NCI-H2081 (cell line): ENCODE measurements at places on chromosomes 7 and 10.
A peak's percentile ranks its signal among the peaks of the same experiment; 100 is the strongest.

DNA sequence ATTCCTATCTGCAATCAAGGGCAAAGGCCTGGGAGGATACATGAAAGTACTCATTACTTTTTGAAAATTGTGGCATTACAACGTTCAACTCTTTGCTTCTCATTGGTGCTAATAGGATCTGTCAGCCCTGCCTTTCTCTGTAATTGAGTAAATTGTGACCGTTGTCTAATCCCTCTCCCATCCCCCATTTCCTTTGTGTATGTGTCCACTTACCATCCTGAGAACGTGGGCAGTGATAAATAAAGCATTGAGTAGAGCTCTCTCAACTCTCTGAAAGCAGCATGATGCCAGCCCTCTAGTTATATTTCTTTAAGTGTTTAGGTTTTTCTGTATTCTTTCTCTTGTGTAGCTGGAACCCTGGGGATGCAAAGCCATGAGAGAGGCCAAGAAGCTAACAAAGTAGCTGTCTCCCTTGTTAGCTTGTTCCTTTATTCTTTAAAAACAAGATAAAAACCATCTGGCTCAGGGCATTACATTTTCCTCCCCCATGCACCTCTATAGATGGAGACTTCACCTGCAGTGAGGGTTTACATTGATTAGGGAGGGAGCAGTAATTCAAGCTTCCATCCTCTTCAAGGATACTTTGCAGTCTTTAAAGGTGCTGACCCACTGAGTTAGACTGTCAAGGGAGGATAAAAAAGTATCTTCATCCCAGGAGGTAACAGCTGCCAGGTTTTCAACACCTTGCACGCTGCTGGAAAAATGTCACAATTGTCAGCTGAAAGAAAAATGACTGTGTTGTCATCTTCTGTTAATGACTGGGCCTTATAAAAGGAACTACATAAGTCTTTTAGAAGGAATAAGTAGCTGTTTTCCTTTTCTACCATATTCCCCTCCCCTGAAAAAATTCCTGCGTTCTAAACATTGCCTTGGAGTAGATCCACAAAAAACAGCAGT lies 112.3 kb downstream of the BTRC start:
- DNase-seq: no peak

GRCh38 chr7:15558756-15559155 lies 3.1 kb downstream of the AGMO start:
- DNase-seq: no peak

DNA sequence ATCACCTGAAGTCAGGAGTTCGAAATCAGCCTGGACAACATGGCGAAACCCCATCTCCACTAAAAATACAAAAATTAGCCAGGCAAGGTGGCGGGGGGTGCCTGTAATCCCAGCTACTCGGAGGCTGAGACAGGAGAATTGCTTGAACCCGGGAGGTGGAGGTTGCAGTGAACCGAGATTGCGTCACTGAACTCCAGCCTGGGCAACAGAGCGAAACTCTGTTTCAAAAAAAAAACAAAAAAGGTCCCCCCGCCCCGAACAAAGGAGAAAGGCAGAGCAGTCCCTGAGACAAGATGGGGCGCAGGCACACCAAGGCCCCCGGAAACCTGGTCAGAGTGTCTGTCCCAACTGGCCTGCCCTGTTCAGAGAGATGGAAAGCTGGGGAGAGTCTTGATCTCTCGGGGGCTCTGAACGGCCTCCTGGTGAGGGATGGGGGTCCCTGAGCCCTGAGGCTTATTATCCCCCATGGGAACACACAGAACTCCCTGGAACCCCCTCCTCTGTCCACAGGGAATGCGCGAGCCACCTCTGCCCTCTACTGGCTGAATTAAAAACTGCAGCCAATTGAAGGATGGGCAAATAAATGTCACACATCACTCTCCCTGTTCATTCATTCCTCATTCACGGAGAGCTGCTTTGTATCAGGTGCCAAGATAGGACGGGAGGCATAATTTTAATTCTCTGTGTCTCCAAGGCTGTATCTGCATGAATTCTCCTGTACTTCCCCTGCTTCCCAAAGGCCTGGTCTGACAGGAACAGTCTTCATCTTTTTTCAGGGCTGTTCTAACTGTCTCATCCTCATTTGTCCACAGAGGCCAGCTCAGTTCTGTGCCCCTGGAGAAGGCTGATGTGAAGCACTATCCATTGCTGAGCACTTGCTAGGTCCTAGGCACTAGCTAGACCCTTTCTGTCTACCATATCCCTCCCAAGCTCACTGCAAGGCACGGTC lies 28.9 kb downstream of the MAT1A start:
- peak; percentile 5 for DNase-seq

DNA sequence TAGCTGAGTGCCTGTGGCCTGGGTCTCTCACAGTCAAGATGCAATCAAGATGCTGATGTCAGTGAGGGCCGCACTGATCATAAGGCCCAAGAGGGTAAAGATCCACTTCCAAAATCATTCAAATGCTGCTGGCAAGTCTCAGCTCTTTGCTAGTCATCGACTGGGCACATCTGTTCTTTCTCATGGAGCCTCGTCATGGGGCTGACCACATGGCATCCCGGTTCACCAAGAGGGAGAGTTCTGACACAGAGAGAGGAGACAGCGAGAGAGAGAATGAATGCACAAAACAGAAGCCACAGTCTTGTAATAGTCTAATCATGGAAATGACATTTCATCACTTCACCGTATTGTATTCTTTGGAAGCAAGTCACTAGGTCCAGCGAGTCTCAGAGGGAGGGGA lies 1067.5 kb upstream of the C7orf33 start:
- DNase-seq: no peak

DNA sequence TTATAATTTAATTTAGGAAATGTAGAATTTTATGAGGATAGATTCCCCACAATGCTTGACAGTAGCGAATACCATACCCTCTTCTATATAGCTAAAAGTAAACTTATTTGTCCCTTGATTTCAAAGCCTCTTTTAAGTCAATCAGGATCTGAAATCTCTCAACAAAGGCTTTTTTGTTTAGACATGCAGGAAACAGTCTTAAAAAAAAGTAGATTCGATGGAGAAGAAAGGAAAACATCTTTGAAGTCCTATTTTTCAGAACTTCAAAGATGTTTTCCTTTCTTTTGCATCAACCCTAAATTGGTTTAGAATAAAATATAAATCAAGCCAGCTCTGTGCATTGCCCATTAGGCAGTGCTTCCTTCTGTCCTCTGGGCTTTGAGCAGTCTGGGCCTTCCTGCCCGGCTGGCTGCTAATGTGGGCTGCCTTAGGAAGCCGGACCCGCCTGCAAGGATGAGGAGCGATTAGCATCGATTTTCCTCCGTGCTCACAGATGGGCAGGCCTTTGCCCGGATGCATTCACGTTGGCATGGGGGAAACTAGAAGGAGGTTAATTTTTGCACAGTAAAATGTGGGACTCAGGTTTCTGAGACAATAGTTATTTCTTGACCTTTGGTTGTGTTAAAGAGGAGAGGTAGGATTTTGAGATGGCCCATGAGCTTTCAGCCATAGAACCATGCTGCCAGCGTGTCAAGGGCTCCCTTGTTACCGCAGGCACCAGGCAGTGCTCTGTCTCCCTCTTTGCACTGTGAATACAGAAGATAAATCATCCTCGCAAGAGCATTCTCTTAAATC lies 15.5 kb downstream of the MSRB2 start:
- no peak for DNase-seq

DNA sequence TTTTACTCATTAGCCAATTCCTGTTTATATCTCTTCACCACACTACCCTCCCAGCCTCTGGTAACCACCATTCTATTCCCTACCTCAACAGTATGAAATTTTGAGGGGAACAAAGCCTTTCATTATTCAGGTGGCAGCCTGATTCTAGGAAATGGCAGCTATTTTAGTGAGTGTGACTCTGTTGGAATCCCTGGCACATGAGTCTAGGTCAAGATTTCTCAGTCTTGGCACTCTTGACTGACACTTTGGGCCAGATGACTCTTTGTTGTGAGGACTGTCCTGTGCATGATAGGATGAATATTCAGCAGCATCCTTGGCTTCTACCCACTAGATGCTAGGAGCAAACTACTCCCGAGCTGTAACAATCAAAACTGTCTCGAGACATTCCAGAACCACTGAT lies 322.8 kb upstream of the PHYHIPL start:
- DNase-seq: no peak

DNA sequence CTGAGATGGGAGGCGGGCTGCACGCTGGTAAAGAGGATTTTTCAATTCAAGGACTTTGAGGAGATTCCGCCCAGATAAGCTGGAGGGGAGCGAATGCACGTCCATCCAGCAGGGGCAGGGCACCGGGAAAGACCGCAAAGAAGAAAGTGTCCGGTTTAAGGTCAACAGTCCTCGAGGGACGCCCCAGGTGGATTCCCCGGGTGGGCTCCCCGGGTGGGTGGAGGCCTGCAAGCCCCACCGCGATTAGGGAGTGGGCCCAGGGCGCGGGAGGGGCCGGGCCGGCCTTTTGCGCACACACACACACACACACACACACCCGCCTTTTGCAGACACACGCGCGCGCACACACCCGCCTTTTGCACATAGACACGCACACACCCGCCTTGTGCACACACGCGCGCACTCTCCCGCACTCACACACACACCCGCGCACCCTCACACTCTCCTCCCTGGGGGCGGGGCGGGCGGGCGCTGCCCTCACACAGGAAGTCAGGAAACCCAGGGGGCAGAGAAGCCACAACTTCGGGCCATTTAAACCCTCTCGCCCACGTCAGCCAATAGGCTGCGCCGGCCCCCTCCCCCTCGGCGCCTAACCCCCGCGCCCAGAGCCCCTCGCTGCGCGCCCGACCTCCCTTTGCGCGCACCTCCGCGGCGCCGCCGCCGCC lies 615 bp downstream of the ARHGAP12 start:
- peak; percentile 55 for DNase-seq

- DNase-seq: no peak
Observed at GRCh38 chr10:131478377-131478989, 167.0 kb upstream of the TCERG1L start.

DNA sequence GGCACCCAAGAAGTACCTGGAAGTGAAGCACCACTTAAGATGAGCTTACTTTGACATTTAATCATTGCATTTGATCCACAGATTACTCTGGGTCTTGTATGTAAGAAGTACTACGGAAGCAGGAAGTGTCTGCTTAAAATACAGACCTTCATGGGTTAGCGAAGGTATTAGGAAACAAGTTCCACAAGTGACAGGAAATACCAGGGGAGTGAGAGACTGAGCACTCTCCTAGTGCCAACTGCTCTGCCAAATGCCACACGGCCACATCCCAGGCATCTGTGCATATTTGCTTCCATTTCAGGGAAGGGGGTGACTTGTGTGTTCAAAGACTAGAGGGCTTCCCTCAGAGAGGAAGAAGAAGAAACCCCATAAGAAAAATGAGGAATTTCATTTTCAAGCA lies 57.2 kb upstream of the ANK3 start:
- no peak for DNase-seq

DNA sequence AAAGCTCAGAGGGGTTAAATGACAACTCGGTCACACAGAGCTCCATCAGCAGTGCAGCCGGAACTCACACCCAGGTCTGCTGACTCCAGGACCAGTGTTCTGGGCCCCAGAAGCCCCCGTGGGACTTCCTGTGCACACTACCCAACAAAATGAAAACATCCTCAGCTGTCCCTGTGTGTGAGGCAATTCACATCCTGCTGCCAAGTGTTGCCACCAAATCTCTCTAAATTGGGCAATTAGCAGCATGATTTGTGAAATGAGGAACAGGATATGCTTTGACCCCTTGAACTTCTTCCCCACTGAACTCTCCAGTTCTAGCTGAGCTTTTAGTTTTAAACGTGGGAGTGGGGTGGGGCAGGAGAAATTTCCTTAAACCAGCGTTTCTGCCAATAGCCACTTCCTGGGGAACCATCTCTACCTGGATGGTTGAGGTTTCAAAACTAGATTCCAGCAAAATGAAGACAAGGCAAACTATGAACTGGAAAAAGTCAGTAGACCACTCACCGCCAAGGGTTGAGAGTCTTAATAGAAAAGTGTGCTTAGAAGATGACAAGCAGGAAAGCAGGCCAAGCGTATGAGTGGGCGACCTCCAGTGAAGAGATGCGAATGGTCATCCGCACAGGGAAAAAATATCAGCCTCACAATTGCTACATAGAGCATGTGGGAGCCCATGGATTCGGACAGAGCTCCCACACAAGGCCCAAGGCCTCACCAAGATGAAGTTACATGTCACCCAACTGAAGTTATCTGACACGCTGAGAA lies 51.9 kb upstream of the CHST15 start:
- peak; percentile 15 for DNase-seq

GRCh38 chr7:74048999-74049599 lies 21.1 kb downstream of the ELN start:
- DNase-seq: no peak

- DNase-seq: no peak
Observed at GRCh38 chr7:128876586-128876977, 13.9 kb downstream of the ATP6V1F start.

GRCh38 chr7:73828107-73828803 lies 2.5 kb upstream of the CLDN4 start:
- DNase-seq: no peak

DNA sequence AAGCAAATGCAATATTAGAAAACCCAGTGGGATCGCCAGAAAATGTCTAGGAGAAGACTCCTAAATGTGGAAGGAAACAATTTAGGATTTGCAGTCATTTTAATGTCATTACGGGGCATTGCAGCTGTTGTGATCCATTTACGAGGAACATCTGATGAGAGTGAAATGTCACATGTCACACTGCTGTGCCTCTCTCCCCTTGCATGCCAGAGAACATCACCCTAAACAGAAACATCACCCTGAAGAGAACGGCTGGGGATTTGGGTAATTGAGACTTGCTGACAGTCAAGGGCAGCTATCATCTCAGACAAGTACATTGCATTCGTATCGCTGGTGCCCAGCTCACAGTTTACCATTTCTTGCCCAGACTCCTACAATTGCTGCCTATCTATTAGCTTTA lies 785.7 kb upstream of the POM121L12 start:
- DNase-seq: no peak

GRCh38 chr7:22730921-22731654 lies 4.1 kb downstream of the IL6 start:
- no peak for DNase-seq

GRCh38 chr10:30392564-30392990 lies 41.4 kb upstream of the MAP3K8 start:
- peak; percentile 55 for DNase-seq

DNA sequence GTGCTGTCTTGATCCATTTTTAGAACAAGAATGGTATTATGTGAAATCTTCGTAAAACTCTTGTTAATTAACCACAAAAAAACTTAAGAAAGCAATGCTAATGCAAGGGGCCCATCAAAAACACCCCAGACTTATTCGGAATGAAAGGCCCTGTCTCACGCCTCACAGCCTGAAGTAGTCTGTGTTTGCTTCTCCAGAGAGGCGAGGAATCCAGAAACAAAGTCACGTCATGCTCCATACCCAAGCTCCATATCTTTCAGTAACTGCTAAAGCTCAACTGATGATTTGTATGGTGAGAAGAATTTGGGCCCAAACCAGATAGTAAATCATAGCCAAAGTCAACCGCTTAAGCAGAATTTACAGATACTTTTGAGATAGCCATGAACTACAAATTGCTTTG lies 155.4 kb downstream of the ATE1 start:
- DNase-seq: no peak

- no peak for DNase-seq
Observed at GRCh38 chr10:4661511-4662255, 164.3 kb upstream of the AKR1E2 start.
